Non-pigmented ciliary epithelial cell (primary cell): ENCODE measurements at places on chromosomes 3 and 15.

DNA sequence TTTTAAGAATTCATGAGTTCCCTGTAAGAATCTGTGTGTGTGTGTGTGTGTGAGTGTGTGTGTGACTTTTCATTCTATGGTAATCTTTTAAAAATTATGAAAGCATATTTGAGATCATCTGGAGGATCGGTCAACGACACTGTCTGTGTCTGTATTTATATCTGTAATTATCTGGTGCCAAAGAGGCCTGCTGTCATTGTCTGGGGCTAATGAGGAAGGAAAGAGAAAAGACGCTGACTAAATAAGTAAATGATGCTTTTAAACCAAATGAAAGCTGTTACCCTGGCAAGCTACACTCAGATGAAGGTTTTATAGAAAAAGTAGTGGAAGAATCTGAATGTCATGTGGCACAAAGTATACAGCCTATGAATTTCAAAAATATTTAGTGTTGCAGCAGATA, 439.8 kb downstream of the RBMS3 start:
- DNase-seq: no peak

- DNase-seq: no peak
Measured at GRCh38 chr3:172938788-172939187, 188.3 kb downstream of the ECT2 start.

- no peak for DNase-seq
Measured at GRCh38 chr3:197801891-197802778, 11.1 kb downstream of the LRCH3 start.

- no peak for DNase-seq
Measured at GRCh38 chr3:114034787-114035545, 21.4 kb downstream of the CCDC191 start.

GRCh38 chr15:74398183-74398582, 30.7 kb upstream of the CYP11A1 start:
- DNase-seq: no peak

DNA sequence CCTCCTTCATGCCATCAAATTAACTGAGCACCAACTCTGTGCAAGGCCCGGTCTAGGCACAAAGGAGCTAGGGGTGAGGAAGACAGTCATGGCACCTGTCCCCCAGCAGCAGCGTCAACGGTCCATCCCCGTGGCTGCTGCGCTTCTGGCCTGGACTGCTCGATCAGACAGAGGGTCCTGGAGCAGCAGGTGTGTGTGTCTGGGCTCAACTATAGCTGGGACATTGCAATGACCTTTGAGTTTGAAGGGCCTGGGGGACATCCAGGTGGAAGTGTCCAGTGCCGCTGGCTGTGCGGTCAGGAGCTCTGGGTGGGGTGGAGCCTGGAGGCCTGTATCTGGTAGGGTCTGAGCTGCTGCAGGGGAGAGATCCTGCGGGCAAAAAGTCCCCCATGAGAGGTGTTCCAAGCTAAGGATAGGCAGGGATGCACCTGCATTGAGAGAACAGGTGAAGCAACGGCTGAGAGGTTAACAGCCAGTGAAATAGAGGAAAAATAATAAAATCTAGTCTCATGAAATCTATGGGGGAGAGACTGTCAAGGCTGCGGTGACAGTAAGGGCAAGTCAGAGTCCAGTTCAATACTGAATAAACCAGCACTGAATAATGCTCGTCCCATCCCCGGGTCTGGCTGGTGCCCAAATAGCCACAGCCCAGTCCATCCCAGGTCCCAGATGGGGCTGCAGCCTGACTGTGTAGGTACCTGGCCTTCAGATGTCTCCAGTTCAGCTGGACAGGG, 25.4 kb upstream of the SLC41A3 start:
- no peak for DNase-seq
